ENCODE measurements at places on chromosomes 1 and 21.

GRCh38 chr1:41484402-41485241 lies at the start of gene EDN2:
TSS of gene EDN2 (minus strand) at chr1:41484683. CDS start at chr1:41484601, 82 bp downstream.
- no peak for DNase-seq

GRCh38 chr1:214050513-214051401 lies 63.0 kb downstream of the PROX1 start:
- no peak for DNase-seq

DNA sequence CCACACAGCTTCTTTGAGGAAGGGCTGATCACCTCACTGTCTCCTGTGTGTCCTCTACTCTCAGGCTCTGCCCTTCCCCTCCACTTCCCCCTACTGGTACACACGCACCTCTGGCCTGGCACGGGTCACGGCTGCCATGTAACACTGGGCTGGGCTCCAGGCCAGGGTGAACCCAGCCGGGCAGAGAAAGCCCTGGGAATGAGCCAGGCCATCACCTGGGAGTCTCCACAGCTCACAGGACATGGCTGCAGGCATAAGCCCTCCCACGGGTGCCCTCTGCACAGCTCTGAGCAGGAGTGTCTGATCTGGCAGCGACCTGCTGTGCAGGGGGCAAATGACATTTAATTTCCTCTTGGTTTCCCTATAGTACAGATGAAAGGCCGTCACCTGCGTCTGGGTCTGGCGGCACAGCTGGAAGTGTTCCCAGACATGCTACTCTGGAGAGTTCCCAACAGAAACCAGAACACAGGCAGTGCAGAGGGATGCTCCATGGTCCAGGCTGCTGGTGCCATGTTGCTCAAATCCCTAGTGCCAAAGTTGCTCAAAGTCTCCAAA lies 61.2 kb downstream of the ERI3 start:
- DNase-seq = no peak

DNA sequence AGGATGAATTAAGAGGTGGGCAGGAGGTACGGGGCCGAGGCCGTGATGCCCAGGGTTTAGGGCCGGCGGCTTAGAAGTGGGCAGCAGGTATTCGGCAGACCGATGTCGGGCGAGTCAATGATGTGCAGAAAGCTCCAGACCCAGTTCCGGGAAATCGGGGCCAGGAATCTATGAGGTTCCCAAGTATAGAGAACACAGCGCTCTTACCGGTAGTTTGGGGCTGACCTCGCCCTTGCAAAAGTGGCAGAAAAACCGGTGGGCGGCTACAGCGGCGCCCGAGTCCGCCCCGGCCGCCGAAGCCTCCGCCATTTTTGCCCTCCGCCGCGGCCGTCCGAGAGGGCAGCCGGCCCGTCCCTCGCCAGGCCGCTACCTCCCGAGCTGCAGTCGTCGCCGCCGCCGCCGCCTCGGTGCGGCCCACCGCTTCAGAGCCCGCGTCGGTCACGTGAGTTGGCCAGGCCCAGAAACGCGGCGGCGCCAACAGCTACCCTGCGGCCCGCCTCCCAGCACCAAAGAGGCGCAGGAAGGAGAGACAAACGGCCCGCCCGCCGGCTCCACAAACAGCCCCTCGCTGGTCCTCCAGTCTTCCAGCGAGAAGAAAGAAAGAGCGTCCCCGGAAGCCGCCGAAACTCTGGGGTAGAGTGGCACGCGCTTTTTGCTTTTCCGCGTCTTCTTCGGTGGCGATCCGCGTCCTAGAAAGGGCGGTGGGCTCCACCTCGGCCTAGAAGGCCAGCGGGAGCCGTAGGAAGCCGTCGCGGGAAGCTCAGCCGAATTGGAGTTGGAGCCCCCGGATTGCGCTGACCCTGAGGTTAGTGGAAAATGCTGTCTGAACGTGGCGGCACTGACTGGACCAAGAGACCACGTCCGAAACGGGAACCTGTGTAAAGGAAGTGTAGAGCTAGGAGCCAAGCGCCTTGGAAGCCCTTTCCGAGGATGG lies at the start of the genes POLR3C and RNF115:
TSS of gene POLR3C (plus strand) at position 636 of the 934 bp plus-strand sequence. CDS start 1,577 bp downstream, outside the sequence.
TSS of gene RNF115 (minus strand) at position 531 of the 934 bp plus-strand sequence. CDS start at position 309, 222 bp downstream.
- DNase-seq = peak; percentile 71

DNA sequence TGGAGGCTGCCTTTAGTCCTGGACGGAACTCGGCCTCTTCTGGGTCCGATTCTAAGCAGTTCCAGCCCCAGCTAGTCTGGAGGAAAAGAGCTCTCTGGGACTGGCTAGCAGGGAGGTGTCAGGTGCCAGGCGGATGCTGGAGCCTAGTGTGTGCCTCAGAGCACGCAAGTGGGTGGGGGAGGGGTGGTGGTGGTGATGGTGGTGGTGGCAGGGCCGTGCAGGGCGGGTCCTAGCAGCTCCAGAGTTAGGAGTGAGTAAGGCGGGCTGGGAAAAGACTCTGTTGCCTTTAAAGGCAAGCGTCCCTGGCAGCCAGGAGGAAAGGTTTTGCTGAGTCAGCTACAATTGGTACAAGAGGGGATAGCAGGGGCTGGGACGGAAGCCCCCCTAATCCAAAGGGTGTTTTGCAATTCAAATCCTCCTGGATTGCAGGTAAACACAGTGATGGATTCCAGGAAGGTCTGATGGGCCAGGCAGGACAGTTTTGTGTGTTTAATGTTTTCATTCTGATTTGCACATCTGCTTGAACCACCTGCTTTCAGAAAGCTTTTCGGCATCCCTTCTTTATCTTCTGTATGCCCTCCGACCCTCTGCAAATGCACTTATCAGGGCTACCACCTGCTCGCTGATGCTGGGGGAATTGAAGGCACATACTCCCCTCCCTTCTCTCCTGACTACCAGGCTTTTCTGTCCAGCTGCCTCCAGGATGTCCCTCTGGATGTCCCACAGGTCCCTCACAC lies 4.1 kb upstream of the SLC2A1 start:
- no peak for DNase-seq

DNA sequence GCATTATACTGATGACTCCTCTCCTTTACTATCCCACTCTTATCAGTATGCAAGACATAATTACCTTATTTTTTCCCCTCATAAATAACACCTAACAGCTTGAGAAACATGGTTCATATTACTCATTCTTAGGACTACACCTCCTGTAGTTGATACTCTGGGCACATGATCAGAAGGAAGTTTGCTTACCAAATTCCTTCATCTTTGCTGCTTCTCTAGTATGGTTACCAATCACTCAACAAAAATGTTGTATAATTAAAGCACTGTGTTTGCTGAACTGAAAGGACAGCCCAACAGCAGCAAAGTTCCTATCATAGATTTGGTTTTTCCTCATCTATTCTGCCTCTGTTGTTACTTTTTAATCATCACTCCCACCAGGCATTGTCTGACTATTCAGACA lies 586.3 kb downstream of the LRRIQ3 start:
- no peak for DNase-seq

GRCh38 chr1:245880754-245881403 lies 626.2 kb downstream of the SMYD3 start:
- peak; percentile 20 for DNase-seq

DNA sequence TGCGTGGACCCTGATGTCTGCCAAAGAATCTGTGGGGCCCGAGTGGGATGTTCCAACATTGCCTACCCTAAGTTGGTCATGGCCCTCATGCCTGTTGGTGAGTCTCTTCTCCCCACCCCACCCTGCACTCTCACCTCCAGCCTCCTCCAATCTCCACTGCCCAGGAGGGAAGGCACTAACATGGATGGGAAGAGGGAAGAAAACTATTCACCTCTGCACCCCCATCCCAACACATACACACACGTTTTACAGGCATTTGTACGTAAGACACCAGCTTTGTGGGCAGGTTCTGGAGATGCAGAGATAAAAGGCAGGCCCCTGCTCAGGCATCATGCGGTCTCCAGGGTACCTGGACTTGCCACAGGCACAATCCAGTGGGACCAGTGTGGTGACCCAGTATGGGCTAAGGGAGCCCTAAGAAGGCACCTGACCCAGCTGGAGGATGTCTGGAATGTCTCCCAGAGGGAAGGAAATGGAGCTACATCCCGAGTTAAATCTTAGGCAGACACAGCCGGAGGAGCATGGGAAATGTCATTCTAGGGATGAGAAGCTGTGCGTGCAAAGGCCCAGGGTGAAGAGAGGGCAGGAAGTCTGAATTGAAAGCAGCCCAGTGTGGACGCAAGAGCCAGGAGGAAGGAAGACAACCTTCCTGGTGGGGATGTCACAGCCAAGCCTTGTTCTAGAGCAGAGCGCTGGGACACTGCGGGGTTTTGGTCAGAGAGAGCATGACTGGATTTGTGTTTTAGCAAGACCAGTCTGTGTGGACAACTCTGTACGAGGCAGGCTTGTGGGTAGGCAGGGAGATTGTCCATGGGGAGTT lies 11.4 kb downstream of the SLC5A9 start:
- DNase-seq = no peak

DNA sequence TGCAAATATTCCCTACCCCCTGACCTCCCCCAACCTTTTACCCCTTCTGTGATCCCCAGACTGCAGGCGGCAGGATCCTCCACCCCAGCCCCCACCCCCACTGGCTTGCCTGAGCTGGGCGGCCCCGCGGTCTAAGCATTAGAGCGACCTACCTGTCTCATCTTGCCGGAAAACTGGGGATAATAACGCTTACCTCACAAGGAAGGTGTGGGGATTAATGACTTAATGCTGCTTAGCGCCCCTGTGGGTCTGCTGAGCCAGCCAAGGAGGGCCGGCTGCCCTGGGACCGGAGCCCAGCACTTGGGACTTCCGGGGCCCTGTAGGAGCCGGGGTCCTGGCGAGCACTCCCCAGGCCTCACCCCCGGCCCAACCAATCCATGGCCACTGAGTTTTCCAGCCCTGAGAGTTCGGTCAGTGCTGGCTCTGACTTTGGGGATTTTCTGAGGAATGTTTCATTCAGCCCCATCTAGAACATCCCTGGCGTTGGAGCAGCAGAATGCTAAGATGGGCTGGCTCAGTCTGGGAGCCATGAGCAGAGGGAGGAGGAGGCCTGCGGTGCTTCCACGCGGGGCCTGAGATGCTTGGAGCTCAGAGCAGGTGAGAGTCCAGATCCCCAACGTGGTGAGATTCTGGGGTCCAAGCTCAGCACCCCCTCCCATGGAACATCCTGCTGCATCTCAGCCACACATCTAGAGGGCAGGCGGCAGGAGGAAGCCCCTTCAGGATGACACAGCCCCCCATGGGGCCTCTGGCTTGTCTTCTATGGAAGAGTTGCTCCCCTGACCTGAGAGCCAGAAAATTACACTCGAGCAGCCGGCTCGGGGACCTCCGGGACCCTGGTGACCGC lies 97.9 kb downstream of the RIPK4 start:
- DNase-seq = no peak

- no peak for DNase-seq
Observed at GRCh38 chr1:41941381-41941780, 22.7 kb upstream of the HIVEP3 start.

GRCh38 chr1:35675773-35676172 lies 34.4 kb upstream of the PSMB2 start:
- no peak for DNase-seq

DNA sequence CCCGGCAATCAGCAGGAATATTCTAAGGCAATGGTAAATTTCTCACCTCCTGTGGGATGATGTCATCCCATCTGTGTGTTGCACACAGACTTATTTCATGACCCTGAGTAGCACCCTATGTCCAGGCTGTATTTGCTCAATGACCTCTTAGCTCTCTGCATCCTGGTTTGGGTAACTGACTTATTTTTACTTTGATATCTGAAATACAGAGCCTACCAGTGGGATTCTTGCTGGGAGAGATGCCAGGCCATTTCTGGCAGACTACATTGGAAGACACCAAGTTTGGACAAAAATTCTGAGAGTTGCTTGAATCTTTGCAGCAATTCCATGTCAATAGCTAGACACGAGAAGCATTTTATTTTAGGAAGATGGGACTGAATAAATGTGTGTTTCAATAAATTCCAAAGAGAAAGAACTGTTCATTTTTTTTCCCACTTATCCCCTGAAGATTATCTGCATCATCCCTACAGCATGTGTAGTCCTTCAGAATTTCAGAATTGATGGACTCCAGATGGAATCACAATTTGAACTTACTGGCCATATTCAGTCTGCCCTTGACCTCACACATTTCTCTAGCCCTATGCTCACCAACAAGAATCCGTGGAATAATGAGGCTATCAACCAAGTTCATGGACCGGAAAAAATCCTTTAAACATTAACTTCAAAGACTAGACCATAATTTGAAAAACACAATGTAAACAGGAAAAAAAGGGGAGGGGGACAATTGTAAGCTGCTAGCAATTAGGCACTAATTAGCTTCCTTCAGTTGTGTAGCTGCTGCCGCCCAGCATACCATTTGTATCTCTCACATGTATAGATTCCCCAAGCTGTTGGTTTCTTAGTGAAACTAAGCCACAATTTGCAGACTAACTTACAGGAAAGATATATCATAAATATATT lies 226.5 kb downstream of the HMCN1 start:
- DNase-seq = no peak

DNA sequence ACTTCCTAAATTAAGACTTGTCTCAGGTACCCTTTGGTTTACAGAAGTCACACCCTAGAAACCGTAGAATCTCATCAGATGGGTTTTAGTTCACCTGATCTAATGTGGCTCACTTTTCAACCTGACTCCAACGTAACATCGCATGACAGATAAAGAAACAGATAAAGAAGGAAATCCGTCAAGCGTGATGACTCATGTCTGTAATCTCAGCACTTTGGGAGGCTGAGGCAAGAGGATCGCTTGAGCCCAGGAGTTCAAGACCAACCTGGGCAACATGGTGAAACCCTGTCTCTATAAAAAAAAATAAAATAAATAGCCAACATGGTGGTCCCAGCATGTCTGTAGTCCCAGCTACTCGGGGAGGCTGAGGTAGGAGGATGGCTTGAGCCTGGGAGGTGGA lies 97.3 kb downstream of the SPSB1 start:
- DNase-seq = no peak

- no peak for DNase-seq
Observed at GRCh38 chr1:66685670-66686069, 66.6 kb upstream of the DYNLT5 start.

DNA sequence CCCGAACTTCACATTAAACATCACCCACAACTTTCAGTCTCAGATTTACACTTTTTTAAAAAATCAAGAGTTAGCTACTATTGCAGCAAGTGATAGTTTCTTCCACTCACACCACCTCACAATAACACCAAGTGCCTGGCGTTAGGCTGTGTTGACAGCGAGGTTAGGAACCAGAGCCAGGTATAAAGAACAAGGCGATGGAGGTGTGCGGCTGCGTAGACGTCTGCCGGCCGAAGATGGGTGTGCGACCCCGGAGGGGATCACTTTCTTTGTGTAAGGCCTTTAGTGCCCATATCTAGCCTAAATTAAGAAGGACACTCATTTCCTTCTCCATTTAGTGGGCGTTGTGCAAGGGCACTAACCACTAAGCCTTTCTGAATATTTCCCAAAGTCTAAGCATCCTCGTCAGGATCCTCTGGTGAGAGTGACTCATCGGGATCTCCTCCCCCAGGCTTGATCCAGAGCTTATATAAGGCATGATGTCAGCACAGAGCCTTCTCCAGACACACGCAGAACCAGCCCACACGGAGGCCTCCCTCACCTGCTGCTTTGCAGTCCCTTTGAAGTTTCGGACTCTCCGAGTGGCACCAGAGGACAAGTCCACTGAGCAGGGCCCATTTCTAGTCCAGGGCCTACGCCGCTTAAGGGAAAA lies 11.8 kb downstream of the NHLH2 start:
- DNase-seq = peak; percentile 60
